ENCODE measurements at places on chromosomes 11 and 22.

DNA sequence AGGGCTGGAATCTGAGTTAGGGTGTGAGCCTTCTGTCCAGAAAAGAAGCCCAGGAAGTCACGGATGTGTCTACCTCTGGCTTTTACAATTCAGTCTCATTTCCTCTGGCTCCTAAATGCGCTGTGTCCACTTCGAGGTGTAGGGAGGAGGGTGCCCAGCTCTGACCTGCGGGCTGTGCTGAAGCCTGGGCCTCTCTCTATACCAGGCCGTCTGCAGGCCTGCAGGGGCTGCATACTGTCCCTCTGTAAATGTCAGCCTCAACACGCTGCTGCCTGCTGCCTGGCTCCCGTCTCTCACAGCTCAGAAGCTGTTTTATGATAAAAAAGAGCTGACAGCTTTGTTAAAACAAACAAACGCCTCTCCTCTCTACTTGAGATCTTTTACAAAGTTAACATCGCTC is 14.5 kb downstream of the ARVCF start:
- no peak for DNase-seq

- DNase-seq = no peak
Observed at GRCh38 chr22:23393721-23394320, 186.3 kb downstream of the IGLL1 start.

DNA sequence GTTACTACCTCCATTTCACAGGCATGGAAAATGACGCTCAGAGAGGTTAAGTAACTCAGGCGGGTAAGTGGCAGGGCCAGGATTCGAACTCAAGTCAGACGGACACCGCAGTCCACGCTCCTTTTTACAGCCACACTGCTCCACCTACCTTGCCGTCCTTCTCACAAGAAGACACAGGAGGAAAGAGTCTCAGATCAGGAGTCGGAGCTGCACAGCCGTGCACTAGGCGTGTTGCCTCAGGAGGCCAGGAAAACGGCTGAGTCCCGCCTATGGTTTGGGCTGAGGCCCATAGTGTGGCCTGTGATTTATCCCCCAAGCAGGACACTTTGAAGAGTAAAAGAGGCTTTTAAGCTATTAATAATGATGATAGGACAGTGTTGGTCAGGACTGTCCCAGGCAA is 44.7 kb upstream of the CD5 start:
- no peak for DNase-seq

- no peak for DNase-seq
Observed at GRCh38 chr11:118615976-118616371, 8.6 kb downstream of the PHLDB1 start.

- DNase-seq = no peak
Observed at GRCh38 chr22:44714703-44715350, 12.8 kb downstream of the PRR5 start.

DNA sequence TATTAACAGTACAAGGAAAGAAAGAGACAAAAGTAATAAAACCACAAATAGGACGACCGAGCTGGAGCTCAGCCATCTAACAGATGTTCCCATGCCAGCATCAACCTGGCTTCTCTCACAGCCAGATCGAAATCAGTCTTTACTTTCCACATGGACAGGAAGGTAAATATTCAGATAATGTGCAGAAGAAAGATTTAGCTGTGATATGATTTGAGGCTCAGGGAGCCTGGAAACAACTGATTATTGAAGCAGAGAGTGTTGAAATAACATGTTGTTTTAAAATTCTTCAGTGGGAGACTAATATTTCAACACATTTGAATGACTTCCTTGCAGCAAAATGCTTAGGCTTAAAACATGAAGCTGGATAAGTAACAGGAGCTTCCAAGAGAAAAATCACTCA is 546.8 kb downstream of the ETS1 start:
- DNase-seq = no peak

- no peak for DNase-seq
Observed at GRCh38 chr22:28171712-28172111, 252.7 kb upstream of the PITPNB start.

DNA sequence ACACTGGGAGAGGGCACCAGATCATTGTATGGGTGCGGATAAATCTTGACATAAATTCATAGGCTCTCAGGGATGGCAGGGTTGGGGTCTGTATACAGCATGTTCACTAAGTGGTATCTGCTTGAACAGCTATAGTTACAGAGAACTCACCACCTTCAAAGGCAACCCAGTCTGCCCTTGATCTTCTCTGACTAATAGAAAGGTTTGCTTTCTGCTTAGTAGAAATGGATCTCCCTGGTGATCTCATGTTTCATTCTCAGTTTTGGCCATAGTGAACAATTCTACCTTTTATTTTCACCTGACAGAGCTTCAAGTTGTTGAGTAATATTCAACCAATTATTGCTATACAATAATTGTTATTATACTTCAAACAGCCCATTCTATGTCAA is 32.4 kb downstream of the CNTF start:
- DNase-seq = no peak

DNA sequence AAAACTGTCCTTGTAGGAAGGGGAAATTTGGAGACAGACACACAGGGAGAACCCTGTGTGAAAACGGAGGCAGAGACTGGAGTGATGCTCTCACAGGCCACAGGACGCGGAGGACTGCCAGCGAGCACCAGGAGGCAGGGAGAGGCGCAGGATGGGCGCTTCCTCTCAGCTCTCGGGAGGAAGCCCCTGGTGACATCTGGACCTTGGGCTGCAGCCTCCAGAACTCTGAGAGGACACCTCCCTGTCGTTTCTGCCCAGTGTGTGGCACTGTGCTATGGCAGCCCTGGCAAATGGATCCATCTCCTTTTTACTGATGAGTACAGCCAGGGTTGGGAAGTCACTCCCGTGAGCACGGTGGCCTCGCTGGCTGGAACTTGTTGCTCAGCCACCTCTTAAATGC is 73.9 kb downstream of the LRRC32 start:
- no peak for DNase-seq

DNA sequence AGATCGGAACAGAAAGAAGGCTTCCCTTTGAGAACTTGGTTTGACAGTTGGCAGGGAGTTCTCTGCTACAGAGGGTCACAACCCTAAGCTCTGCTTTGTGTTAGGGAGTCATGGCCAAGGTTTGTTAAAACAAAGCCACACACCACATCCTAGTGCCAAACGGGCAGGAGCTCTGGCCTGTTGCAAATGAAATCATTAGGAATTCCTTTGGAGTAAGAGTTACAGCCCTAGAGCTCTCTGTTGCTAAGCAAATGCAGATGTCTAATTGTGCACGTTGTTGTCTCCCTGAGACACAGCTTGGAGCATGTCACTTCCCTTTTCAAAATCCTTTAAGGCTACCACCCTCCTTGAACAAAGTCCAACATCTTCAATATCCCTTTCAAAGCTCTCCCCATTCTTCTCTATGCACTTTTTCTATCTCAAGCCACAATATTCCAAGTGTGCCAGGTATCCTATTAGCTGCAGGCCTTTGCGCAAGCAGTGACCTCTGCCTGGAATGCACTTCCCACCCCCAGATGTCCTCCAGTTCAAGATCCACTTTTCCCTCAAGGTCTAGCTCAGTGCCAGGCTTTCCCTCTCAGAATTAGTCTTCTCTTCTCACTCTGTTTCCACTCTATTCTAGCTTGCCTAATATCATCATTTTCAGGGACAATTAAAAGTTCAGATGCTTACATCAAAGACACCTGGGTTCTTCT is 253.7 kb upstream of the POU2AF2 start:
- no peak for DNase-seq

DNA sequence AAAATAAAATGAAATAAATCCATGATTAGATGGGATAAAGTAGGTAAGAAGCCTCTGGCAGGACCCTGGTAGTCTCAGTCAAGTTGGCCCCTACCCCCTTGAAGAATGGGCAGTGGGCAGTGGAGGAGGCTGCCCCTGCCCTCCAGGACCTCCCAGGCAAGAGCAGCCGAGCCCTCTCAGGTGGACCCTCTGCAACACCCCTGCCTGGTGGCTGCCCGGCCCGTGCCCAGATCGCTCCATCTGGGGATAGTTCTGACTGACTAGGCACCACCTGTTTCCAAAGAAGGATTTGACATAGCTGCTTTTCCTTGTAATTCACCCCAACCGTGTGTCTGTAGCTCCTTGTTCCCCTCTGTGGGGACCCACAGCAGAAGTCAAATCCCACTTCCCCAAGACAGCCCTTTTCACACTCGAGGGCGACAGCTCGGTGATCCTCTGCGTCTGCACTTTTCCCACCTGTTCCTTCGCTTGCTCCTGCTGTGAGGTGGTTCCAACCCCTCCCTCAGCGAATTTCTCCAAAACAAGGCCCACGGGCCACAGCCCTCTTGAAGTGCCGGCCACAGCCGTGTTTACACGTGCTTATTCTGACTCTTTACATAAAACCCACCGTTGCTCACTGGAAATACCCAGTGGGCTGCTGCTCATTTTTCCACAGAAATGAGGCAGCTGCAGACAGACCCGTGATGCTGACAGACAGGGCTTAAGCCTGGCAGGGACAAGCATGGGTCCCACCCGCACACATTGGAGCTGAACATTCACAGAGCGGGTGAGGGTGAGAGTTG is 5.5 kb upstream of the TMPRSS13 start:
- no peak for DNase-seq

- DNase-seq = no peak
Observed at GRCh38 chr11:57321388-57322255, 3.1 kb downstream of the TNKS1BP1 start.

- peak; percentile 41 for DNase-seq
Observed at GRCh38 chr22:25076336-25076735, 123.3 kb upstream of the CRYBB3 start.

GRCh38 chr22:38826386-38826785 is 17.4 kb downstream of the NPTXR start:
- DNase-seq = no peak

DNA sequence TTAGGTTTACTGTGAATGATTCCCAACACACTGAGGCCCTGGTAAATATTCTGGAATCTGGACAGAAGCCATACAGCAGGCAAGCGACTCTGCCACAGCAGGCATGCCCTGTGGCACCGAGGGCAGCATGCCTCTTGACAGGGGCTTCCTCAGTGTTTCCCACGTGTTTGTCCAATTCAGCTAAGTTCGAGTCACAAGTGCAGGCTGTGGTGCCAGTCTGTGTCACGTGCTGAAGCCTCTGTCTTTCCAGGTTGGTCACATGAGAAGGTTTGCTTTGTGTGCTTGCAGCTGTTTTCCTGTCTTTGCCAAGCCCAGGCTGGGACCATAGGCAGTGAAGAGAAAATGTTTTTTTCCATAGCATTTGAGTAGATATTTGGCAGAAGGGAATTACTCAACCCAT is 2.4 kb upstream of the PPFIBP2 start:
- no peak for DNase-seq

GRCh38 chr11:45155627-45156180 is 9.3 kb downstream of the PRDM11 start:
- no peak for DNase-seq

DNA sequence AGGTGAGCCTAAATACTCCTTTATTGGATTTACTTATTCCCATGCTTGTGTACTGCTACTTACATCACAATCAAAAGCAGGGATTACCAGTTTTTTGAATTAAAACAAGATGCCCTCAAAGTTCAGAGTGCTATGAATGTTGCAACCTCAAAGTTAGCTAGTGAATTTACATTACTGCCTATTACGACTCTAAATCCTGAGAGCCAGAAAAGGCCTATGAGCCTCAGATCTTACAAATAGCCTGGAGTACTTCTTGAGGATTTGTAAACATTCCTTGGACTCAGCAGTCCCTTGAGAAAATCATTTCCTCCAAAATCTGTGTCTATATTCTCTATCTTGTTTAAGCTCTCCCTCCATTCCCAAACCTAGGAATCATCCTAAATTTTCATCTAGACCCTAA is 25.5 kb downstream of the CHORDC1 start:
- DNase-seq = no peak

GRCh38 chr11:112931703-112932102 is 29.5 kb upstream of the NCAM1 start:
- no peak for DNase-seq

DNA sequence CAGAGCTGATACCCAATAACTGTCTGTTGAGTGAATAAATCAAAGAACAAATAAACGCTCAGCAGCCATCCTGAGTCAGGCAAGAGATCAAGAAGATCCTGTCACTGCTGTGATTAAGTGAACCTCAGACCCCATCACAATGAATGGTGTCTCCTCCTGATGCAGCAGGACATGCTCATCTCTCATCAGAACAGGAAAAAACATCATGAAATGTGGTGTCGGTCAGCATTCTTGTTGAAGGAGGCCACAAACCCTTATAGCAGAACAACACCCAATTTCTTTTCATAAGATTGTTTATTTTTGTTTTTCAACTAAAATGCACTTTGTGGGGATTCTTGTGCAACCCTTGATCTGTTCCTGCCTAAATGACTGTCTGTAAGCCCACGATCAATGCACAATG is 60.3 kb downstream of the SYTL2 start:
- peak; percentile 33 for DNase-seq

- no peak for DNase-seq
Observed at GRCh38 chr22:38652859-38653258, 3.3 kb downstream of the FAM227A start.

DNA sequence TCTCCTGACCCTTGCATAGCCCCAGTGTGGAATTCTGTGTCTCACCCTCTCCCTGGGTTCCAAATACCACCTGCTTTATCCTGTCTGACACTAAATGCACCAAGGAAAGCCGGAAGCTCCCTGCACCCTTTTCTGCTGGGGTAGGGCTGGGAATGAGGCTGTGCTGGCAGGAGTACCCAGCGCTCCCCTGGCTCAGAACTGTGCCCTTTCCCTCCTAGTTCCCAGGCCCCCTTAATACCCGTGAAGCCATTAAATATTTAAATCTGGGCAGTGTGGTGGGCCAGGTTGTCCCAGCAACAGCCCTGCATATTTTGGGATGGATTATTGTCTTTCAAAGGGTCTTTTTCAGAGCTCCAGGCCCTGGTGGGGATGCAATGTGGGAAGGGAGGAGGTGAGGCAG is 63.0 kb downstream of the TP53I11 start:
- DNase-seq = no peak

DNA sequence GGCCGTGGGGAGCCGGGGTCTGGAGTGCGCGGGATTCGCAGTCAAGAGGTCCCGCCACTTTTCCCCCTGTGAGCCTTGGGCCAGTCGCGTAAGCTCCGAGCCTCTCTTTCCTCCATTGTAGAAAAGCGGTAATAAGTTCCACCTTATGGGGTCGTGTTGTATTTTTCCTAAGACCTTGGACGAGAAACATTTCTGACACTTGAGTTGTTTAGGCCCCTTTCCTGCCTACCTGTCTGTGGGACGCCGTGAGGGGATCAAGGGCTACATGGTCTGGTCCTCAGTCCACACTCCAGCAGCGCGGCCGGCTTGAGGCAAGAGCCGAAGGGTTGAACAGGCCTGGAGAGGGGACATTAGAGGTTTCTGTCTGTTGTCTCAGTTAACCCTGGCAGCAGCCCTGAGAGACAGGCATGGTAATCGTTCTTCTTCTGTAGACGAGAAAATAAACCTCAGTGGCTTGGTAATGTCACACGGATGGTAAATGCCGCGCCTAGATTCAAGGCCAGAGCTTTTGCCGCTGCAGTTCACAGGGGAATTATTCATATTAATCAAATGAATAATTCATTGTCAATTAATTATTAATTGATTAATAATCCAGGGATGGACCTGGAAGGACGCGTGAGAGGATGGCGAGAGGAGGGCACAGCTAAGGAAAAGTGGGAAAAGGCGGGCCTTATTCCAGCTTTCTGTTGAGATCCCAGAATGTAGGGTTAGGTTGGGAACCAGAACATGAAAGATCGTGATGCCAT is 545 bp downstream of the FEN1 start:
- no peak for DNase-seq

GRCh38 chr11:11245453-11245852 is 107.6 kb downstream of the CSNK2A3 start:
- no peak for DNase-seq
